ENCODE measurements at places on chromosomes 11 and 22.

DNA sequence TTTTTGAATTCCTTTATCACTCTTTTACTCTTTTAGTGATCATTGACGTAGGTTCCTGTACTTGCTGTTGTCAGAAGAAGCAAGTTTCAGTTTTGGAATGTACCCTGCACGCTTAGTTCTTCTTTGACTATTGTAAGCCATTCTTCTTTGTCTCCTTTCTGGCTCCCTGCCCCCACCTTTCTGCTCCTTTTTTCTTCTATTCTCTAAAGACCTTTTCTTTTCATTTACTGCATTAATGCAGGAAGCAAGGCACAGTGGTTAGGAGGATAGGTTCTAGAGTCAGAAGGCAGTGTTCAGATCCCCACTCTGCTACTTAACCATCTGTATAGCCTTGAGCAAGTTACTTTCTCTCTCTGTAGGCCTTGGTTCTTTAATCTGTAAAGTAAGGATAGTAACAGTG is 33.7 kb upstream of the RAG2 start:
- no peak for DNase-seq

DNA sequence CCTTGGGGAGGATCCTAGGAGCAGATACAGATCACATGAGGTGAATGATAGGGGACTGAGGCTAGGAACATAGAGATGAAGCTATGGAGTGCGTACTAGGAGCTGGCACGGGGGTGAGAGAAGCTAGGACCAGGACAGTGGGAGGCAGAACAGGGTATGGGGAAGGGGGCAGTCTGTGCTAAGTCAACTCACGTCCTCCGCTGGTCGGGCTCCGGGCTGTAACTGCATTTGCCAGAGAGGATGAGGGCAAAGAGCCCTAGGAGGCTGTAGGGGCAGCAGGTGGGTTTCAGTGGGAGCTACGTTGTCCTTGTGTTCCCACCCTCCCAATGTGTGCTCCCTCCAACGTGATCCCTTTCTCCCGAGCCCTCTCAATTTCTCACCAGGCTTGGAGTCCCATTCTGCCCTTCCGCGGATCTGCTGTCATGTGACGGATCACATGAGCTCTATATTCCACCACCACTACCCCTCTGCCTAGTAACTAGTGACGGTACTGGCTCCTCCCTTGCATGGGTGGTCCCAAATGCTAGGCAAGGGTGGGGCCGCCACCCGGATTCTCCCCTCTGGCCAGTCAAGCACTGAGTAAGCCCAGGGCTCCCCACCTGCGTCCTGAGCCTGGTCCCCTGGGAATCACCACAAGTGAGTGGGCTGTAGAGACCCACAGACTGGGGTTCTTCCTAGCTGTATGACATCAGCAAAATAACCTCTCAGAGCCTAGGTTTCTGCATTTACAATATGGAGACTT is at the start of gene TPP1:
TPP1 (minus strand) TSS at position 419 of the 742 bp plus-strand sequence; CDS start at position 397, 22 bp downstream.
- peak; percentile 86 for DNase-seq

- DNase-seq, result no peak
Observed at GRCh38 chr11:106763501-106763900, 254.8 kb downstream of the GUCY1A2 start.

DNA sequence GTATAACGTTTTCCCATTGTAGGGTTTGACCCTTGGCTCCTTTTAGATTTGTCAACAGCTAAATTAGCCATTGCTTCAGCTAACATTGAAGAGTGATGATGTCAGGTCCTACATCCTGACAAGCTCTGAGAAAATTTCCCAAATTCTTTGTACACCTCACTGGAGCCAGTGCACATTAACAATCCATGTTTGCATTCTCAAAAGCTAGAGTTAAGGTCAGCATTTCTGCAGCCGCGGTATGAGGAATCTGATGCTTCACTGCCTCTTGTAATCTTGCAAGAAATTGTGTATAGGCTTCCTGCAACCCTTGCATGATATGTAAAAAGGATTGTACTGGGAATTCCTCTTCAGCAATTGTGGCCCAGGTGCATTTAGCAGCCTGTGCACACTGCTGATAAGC is 33.1 kb upstream of the NCAM1 start:
- no peak for DNase-seq

DNA sequence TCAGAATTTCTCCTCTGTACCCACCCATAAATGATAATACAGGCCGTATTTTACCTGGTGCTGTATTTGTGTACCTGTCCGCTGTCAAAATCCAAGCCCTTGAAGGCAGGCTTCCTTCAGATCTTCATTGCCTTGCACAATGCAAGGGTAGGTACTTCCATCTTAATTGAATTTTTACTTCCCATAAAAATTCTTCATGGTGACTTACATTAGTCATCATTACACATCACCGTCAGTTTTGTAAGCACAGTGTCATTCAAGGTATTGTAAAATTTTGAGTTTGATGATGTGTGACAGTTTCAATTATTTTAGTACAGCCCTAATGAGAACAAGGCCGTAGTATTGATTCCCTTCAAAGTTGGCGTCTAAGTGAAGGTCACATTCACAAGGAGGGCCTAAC is 770 bp upstream of the TSG101 start:
- no peak for DNase-seq

GRCh38 chr22:21865041-21865440 is 2.4 kb downstream of the MAPK1 start:
- DNase-seq, result no peak

DNA sequence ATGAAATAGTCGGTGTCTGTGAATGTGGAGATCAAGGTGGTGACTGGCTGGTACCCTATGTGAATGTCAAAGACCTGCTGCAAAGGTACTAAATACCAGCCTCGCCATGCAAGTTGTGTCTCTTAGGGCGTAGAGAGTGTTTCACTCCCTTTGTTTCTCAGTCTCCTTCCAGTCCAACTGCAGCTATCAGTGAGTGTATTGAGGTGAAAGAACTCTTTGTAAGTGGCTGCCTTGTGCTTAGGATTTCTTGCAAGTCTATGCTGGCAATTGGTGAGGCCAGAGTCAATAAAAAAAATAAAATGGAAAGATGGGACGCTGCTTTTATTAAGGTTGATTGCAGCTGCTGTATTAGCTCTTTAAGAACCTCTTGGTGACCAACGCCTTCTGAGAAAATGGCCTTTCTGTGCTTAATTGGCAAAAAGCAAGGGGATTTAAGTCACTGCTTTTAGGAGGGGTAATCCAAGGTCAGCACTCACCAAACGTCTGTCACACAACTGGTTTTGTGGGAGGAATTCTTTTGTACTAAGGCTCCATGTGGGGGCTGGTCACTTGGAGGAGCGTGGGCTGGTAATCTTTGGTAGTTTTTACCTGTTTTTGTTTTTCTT is 95.1 kb downstream of the PARVA start:
- no peak for DNase-seq

DNA sequence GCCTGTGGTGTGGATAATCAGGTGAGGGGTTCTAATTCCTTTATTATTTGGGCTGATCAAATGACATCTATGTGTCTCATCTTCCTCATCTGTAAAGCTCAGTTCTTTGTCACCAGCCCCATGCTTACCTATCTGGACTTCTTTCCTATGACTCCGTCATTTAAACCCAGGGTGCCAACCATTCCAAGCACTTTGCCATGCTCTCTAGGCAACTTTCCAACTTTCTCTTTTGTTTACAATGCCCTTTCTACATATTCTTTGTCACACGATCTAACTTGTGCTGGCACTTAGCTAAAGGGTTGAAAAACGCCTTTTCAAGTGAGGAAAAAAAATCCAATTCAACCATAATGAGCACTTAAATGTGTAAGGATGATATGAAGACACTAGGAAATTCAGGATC is 27.9 kb downstream of the EXPH5 start:
- DNase-seq, result no peak

DNA sequence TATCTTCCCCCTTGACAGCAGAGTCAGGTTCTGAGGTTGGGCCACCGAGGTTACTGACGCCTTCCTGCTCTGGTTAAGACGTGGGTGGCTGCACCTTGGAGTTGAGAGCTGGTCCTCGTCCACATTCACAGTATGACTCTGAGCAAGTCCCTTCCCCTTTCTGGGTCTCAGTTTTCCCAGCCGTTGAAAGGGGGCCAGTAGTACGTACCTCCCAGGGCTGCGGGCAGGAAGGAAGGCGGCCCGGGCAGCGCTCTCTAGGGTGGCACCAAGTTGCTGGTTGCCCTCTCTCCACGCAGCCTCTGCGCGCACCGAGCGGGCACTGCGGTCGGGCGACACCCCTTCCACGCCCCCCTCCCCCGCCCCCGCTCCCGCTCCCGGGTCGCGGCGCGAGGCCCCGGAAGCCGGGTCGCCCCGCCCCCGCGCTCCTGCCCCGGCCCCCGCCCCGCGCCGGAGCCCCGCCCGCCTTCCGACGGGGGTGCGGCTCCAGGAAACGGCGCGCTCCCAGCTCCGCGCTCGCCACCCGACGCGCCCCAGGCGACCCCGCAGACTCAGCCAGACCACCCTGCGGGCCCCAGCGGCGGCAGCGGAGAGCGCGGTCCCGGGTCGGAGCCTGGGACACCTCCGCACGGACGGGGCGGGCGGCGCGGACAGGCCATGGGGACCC is at the start of gene EHBP1L1:
EHBP1L1 (plus strand) TSS at position 486 of the 664 bp plus-strand sequence. CDS start 250 bp downstream, outside the sequence.
- DNase-seq, result peak; percentile 75

GRCh38 chr11:74966651-74967050 is 17.6 kb downstream of the SPCS2 start:
- no peak for DNase-seq

DNA sequence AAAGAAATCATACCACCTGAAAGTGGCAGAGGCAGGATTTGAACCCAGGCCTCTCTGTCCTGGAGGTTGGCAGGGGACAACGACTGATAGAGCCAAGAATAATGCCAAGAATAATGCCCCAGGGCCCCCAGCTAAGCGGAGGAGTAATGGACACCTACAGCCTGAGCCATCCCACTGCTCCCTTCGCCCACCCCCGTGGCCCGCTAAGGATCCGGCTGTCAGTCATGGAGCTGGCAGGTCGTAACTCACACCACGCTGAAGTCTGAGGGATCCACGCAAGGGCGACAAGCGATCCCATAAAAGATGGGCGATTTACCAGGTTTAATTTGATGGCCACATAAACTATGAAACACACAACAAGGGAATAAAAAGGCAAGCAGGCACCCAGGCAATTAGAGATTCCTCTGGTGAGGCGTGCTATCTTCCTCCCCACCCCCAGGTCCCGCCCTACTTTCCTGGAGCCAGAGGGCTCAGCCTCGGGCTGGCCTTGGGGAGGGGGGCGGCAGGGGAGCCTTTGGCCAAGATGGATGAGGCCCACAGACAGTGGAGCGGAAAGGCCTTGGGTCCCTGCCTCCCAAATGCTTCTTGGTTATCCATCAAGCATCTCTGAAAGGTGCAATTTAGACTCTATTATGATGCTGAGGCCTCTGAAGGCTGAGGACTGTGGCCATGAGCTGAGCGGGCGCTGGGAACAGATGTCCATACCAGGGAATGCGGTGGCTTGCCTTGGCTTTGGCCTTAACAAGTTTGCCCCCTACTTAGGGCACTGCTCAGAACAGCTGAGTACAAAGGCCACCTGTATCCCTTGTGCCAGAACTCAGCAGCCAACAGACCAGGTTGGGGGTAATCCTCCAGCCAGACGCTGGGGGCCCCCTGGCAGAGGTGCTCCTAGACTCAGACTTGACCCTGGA is 55.2 kb downstream of the MACROD1 start:
- DNase-seq, result no peak

DNA sequence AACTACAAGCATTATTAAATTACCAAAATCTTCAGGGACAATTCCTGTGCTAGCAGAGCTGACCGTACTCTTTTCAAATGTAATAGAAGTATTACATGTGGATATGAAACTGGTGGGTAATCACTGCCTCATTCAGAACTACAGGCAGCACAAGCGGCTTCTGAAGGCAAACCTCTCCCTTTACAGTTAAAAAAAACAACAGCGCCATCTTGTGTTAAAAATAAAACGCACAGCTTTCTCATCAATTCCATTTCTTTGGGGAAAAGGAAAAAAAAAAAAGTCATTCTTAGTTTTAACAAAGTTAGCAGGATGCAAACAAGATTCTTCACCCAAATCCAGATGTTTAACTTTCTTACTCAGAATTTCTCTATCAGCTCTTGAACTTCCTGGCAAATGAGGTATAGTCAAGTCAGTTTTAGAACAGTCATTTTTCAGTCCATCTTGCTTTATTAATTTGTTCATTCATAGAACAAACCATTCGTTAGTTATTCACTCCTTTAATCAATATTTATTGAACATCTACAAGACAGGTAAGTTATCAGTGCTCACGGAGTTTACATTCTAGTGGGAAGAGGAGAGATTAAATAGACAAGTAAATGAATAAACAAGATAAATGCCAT is 331.8 kb upstream of the MPPED2 start:
- DNase-seq, result no peak

GRCh38 chr22:26975865-26976264 is 318.5 kb downstream of the MIAT start:
- no peak for DNase-seq

DNA sequence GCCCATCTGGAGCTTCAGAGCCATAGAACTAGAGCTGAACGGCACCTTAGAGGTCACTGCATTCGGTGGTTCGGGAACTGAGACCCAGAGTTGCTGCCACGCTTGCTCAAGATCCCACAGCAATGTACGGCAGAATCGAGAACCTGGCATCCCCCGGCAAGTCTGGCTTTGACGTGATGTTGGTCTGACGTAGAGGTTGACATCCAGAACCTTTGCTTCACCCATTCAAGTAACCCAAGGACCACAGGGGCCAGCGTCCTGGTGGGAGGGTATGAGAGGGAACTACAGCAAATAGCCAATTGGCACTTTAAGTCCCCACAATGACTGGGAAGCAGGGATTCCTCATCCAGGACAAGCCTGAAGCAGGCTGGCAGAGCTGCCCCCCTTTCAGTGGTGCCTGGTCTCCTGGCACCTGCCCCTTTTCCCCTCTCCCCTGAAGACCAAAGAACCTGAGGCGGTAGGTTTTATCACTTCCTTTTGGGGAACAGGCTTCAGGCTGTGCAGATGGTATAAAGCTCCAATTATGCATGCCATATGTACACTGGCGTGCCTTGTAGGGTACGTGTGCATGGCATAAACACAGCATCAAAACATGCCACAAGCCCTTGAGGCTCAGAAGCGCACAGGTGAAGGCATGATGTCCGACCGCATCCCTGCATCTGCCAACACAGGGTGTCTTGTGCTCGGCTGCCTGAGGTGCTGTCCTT is 15.3 kb upstream of the TEF start:
- DNase-seq, result no peak

DNA sequence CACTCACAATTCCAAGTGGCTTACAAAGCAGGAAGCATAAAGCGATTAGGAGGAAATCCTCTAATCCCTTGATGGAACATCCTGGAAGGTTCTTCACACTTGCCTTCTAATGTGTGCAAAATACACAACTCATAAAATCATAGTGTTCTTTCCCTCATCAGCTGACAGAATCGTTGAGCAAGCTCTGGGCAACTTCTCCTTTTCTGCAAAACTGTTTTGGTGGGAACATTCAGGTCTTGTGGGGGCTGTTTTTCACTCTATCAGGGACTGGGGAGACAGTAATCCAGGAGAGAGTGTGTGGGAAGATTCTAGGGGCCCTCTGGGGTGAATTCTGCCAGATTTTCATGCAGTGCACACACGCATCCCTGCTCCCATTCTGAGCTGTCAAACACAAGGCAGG is 53.2 kb downstream of the IRAG1 start:
- DNase-seq, result no peak

DNA sequence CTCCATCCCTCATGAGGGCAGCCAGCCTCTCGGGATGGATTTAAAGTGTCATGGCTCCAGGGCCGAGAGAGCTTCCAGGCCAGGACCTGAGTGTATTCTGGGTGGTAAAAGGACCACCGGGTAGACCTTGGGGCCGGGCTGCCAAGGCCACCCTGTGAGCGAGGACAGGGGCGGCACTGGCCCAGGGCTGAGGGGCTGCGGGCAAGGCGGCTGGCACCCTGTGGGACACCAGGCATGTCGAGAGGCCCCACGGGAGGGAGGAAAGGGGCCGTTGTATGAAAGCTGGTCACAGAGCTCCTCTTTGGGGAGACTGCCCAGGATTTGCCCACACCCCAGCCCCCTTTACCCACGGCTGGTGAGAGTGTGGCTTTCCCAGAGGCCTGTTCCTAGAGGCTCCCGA is 92.3 kb upstream of the RTL6 start:
- no peak for DNase-seq

GRCh38 chr11:102280245-102280833 is 36.9 kb upstream of the BIRC3 start:
- DNase-seq, result no peak
